ENCODE measurements at places on chromosomes 2 and 18.

- DNase-seq, result no peak
Observed at GRCh38 chr2:207491086-207491485, 38.7 kb upstream of the CREB1 start.

- no peak for DNase-seq
Observed at GRCh38 chr2:52017646-52018235, 985.8 kb upstream of the NRXN1 start.

- no peak for DNase-seq
Observed at GRCh38 chr2:230722207-230722885, 9.7 kb downstream of the CAB39 start.

GRCh38 chr2:152127628-152128027 lies 28.8 kb upstream of the CACNB4 start:
- peak; percentile 30 for DNase-seq

DNA sequence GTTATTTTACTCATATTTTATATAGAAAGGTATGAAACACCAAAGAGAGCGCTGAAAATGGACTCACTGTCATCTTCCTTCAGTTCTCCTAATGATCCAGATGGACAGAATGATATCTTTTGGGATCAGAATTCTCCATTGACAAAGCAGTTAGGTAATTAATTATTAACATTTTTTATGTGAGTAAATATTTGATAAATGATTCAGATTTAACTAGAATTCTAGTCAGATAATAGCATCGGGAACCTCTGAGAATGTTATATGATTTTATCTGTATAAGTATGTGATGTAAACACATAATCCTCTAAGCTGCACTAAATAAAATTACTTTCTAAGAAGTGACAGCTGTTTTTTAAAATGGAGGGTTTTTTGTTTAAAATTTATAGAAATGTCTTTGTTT lies 2.0 kb downstream of the ETAA1 start:
- no peak for DNase-seq

DNA sequence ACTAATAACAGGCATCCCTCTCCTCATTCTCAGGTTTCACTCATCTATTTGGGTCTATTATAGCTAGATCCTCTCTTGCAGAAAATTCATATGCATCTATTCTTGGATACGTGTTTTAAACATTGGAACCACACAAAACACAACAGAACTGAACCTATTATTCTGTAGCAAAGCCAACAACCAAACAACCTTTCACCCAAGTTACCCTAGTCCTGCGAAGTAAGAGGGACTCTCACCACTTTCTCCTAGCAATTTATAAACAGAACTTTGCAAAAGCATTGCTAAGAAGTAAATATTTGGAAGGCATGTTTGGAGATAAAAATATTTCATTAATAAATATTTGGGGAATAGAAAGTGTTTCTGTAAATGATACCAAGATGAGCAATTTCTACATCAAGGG lies 20.4 kb upstream of the SH3BP4 start:
- DNase-seq, result no peak

DNA sequence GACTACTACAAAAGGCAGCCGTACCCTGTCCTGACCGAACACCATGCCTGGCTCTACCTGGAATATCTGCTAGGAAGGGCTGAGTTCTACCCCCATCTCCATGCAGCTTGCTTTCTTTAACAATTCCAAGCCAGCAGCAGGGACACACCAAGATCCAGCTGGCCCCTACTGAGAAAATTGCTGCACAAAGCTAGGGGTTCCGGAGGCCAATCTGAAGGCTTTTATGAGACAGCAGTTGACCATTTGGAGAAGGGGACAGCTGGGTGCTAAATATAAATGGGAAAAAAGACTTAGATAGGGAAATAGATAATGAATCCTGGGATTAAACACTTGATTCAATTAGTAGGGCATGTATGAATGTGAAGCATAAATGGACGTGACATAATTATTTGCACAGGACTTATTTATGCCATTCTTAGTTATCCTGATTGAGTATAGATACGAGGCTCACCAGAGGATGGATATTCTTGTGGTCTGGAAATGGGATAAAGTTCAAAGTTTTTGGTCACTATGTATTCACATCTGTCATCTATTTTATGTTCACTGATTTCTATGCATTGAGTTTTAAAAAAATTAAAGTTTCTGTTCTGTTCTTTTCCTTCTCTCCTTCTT lies 204.0 kb downstream of the ZNF521 start:
- DNase-seq, result no peak

DNA sequence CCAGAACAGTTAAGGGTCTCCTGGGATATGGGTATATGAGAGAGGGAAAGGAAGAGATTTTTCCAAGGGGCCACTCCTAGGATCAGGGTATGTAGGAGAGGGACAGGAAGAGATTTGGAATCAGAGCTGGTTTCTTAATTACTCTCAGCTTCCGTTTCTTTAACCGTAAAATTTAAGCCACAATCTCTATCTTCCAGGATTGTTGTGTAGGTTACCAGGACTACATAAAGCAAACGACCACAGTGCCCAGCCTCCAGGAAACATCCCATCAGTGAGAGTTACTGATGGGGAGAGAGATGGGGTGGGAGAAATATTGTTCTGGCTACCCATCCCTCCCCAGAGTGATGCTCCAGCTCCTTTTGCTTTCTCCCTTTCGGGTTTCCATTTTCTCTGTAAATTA lies 114.6 kb upstream of the THUMPD2 start:
- DNase-seq, result no peak

GRCh38 chr18:48336332-48336731 lies 72.9 kb downstream of the ZBTB7C start:
- no peak for DNase-seq

DNA sequence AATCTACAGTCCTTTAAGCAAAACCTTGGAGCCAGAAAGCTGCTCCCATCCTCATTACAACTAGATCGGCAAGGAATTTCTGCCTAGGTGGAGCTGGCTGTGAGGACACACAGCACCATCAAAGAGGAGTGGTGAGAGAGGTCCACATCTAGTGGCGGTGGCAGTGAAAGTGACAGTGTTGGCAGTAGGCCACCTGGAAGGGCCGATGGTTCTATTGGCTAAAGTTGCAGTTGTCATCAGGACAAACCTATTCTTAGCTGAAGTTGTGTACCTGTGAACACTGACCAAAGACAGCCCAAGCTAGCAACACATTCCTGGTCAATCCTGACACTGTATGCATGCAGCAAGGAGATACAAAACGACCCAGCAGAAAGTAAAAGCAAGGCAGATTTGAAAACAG lies 218.1 kb upstream of the CHAC2 start:
- DNase-seq, result no peak

- DNase-seq, result no peak
Observed at GRCh38 chr2:46116553-46116991, 180.6 kb upstream of the EPAS1 start.

- DNase-seq, result peak; percentile 98
Observed at GRCh38 chr2:218272531-218273212, 2.4 kb downstream of the PNKD start.

DNA sequence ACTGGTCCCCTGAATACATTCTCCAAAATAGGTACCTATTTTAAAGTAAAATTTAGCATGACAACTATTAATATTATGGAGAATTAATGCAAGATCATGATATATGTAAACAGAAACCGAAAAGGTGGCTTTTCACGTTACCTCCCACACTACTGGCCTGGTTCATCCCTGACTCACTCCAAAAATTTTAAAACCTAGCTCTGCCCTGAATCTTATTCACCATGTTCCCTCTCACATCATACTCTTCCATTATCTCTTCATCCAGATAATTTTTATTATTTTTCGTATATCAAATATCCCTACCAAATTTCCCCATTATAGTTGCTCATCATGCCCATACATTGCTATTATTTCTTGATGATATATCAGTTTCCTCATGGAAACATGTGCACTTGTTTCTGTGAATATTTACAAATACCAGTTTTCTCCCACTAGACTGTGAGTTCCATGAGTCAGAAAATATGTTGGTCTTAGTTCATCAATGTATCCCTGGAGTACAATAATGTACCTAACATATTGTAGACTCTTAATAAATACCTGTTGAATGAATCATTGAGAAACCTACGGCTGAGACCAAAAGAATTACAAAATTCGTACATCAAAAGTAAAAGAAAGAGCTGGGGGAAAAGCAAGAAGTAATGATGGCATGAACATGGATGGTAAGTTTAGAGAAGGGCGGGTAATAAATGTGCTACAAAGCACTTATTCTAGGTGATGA lies 360.1 kb upstream of the CHAC2 start:
- DNase-seq, result no peak

All from NB4 (cell line).